A673 (cell line): ENCODE measurements at places on chromosomes 5 and 9. TPM values are rescaled to one million over a fixed set of nuclear protein-coding genes. Genes with fewer than 3 reads are reported as not detected.
A peak's percentile ranks its signal among the peaks of the same experiment; 100 is the strongest.

- DNase-seq: peak; percentile 74
Observed at GRCh38 chr5:151924564-151925301, at the start of gene GLRA1. Gene GLRA1, minus strand, starts transcription at chr5:151924851. Its CDS starts 302 bp downstream, at chr5:151924549.

DNA sequence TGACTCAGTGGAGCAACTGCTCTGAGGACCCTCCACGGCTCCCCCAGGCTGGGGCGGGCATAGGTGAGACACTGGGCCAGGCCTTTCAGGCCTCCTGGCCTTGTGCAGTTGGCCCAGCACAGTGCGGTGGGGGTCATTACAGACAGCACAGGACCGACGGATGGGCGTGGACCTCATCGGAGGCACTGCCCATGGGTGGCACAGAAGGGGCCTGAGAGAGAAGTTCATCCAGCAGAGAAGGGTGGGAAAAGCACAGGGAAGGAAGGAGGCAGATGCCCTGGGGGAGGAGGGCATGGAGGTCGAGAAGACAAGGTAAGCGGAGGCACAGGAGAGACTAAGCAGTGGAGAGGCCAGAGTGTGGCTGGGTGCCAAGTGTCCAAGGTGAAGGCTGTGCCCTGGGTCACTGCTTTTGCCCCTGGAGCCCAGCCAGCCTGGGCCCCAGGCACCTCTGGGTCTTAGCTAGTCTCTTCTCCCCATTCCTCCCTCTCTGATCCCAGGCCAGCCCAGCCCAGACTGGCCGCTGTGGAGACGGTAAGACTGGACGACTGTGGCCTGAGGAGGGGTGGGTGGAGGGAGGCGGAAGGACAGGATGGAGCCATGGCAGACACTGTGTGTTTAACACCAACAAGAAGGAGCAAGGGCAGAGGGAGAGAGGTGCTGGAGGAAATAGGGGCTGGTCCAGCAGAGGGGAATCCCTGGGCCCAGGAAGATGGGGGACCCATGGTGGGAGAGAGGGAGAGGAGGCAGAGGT, 5.7 kb downstream of the IL3 start:
- DNase-seq: no peak

FAM169A gene
- 10.5 and 11.2 TPM in 2 replicates for total RNA-seq

LTC4S gene
- 0.58 and 1.5 TPM in 2 replicates for total RNA-seq
